T-helper 2 cell (primary cell): ENCODE measurements at places on chromosomes 4 and X.

- no peak for DNase-seq
Observed at GRCh38 chr4:108119199-108119800, 49.4 kb downstream of the LEF1 start.

DNA sequence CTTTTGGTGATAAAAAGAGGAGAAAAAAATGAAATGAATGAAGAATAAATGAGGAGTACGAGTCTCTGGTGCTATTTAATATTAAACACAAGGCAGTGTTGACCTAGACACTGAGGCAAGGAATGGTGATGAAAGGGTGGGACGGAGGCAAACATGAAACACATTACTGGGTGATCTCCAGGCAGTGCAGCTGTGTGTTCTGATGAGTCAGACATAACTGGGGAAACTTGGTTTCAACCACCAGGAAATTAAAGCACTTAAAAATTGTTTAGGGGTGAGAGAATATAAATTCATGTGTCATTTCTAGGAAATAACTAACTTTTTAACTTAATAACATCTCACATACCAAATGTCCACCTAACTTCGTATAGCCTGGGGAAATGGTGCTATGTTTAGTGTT is 19.7 kb upstream of the CXCL6 start:
- DNase-seq = no peak

DNA sequence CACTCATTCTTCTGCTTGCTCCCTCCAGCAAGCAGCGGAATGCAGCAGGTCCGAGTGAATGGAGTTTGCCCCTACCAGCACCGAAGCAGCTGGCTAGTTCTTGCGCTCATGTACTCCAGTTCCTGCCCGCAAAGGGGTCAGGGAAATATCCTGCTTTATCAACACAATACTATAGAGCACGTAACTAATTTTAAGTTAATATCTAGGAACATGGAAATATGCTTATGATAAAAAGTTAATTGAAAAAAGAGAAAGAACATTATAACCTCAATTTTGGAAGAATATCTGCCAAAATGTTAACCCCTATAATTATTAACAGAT is 195.6 kb downstream of the SNCA start:
- no peak for DNase-seq

DNA sequence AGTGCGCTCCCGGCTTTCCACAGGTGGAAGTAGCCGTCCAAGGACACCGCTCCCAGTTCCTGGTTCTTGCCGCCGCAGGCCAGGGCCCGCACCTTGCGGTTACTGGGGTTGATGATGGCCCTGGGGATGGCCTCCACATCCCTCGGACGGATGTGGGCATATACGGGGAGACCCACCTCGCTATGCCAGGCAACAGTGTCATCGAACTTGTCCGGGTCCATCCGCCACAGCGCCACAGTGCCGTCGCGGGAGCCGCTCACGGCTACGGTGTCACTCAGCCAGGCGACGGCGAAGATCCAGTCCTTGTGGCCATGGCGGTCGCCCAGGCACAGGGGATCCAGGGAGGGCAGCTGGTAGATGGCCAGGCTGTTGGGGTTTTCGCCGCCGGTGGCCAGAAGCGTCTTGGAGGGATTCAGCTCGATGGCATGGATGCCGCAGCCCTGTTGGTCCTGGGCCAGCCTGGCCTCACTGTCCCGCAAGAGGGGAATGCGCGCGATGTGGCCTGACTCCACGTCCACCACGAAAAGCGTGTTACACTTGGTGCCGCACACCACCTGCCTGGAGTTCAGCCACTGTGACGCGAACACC is 795 bp downstream of the DCAF12L1 start:
- no peak for DNase-seq

DNA sequence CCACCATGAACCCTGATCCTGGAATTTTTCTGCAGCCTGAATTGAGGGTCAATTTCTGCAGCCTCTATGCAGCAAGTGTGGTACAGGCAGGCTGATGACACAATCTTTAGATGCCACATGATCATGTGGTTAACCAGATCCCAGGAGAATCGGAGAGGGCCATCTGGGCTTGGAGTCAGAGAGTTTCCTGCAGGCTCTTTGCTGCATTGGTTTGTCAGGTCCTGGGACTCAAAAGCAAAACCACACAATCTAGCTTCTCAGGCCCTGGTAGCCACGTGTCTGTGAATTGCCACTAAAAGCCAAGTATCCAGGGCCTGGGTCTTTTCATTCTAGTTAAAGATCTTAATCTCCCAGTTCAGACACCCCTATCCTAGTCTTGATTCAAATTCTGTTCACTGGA is 464.5 kb downstream of the BCOR start:
- DNase-seq = no peak

DNA sequence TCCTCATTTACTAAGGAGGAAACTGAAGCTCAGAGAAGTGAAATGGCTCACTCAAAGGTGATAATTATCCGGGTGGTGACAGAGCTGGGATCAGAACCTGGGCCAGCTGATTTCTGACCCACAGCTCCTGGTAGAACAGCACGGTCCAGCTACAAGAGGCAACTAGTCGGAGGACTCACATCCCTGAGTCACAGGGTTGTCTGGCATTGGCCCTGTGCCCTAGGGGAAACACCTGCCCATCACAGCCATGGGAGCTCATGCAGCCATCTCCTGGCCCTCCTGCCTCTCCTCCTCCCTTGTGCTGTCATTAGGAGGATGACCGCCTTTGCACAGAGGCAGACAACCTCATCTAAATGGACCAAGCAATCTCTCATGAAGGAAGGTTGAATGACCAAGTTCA is 115.2 kb upstream of the TSPAN5 start:
- no peak for DNase-seq

- DNase-seq = no peak
Observed at GRCh38 chr4:169611157-169611556, 1.2 kb downstream of the NEK1 start.

DNA sequence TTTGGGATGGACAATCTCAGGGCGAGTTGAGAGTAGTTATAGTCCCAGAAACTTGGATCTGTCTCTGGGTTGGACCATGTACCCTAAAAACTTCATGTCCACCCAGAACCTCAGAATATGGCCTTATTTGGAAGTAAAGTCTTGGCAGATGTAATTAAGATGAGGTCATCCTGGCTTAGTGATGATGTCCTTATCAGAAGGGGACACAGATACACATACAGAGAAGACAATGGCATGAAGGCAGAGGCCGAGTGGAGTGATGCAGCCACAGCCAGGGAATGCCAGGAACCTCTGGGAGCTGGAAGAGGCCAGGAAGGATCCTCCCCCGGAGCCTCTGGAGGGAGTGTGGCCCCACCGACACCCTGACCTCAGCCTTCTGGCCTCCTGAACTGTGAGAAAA is 61.2 kb upstream of the STX18 start:
- DNase-seq = no peak
